WTC11 (cell line): ENCODE measurements at places on chromosomes 11 and 22. TPM values are rescaled to one million over a fixed set of nuclear protein-coding genes. Genes with fewer than 3 reads are reported as not detected.

DNA sequence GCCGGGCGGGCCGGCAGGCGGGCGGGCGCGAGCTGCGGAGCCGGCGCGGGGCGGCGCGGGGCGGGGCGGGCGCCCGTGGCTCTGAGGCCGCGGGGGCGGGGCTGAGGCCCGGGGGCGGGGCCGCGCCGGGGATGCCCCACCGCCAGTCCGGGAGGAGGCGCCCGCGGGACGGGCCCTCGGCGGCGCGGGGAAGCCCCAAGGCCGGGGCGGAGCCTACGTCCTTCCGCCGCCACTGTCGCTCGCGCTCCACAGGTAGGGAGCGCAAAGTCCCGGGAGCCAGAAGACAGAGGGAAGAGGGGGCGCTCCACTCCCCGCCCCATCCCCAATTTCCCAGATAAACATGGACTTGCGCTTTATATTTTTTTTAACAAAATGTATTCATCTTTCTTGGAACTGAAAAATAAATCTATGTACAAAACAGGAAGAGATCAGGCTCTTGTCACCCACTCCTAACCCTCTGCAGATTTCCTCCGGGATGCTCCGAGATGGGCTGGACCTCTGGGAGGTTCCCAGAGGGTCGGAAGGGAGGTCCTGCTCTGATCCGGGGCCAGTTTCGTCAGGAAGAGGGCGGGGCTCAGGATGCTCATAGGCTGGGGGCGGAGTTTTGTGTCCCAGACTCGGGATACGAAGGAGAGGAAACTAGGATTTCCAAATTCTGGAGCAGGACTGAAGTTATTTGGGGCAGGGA, at the start of gene MAP4K2:
TSS of gene MAP4K2 (minus strand) at position 57 of the 688 bp plus-strand sequence. CDS start 65 bp downstream, outside the sequence.
- H3K36me3 ChIP-seq = peaks cover 14% of the 10 kb centered on the region; the same call in 1 of the 2 replicates
- peak; percentile 90 for DNase-seq
- no peaks in the 10 kb centered on the region for H3K27me3 ChIP-seq

DNA sequence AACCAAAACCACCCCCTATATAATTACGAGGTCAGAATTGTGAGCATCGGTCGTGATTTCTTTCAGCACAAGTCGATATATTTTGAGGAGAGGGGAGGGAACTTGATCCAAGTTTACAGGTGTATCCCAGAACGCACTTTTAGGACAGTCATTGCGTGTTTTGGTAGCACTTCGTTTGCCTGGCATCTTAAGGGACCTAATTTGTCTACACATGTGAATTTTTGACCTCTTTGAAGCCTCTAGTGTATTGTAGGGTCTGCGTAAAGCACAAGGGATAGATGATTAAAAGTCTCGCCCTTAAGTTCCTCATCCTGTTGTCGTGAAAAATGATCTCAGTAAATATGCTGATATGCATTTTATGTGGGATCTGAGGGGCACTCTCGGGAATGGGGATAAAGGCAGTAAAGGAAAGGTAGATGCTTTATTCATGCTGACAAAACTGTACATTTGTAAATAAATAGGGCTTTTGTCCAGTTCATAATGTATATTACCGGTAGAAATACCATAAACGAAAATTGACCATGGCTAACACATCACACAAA, 632 bp upstream of the CCDC34 start:
- peaks cover 28% of the 10 kb centered on the region for H3K4me1 ChIP-seq
- peak overlapping the region; percentile 83 for H3K4me3 ChIP-seq
- H3K36me3 ChIP-seq = peaks cover 4% of the 10 kb centered on the region
- H3K27ac ChIP-seq = peak overlapping the region; percentile 11
- DNase-seq = no peak

DNA sequence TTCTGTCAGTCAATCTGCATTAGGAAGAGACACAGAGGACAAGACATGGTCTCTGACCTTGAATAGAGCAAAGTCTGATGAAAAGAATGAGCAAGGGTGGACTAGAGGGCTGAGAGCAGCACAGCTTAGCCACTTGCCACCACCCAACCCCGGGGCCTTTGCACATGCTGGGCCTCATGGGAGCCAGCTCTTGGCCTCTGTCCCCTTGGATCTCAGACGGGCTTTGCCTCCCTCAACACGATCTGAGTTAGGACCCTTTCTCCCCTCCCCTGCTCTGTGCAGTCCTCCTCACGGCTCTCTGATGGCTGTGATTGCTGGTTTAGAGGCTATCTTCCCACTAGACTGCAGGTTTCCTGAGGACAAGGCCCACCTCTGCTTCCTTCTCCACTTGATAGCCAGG, 131.6 kb upstream of the B3GAT1 start:
- H3K4me1 ChIP-seq = peaks cover 17% of the 10 kb centered on the region
- no peak overlapping the region for H3K27ac ChIP-seq
- H3K4me3 ChIP-seq = no peak overlapping the region
- no peaks in the 10 kb centered on the region for H3K27me3 ChIP-seq
- peaks cover 4% of the 10 kb centered on the region; the same call in 1 of the 2 replicates for H3K36me3 ChIP-seq

- H3K27me3 ChIP-seq = no peaks in the 10 kb centered on the region
- no peak for DNase-seq
Measured at GRCh38 chr11:36417154-36417553, 92.9 kb downstream of the TRAF6 start.

DNA sequence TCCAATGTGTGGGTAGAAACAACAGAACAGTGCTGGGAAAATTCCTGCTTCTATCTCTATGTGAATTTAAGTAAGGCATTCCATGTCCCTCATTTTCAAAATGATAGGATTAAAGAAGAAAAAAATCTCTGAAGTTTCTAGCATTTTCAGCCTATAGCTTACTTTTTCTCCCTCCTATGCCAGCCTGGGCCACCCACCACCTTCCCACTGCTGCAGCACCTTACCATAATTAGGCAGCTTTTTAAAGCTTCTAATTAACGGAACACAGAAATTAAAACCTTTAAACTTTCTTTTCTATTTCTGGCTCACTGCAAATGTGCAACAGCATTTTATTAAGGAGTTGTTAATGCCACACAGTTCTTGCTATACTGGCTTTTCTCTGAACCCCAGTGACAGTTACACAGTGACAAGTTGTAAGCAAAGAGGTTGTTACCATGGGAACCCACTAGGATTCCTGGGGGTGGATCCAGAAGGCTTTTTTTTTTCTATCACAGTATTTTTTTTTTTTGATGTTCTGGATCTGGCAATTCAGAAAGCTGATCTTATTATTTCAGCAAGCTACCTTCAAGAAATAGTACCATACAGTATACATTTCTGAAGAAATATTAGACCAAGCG, 20.2 kb downstream of the CELF1 start:
- peaks cover 13% of the 10 kb centered on the region; the same call in 1 of the 2 replicates for H3K4me1 ChIP-seq
- no peaks in the 10 kb centered on the region for H3K27me3 ChIP-seq
- no peak overlapping the region for H3K4me3 ChIP-seq
- H3K36me3 ChIP-seq = peaks cover 3% of the 10 kb centered on the region; the same call in 1 of the 2 replicates
- DNase-seq = no peak

DNA sequence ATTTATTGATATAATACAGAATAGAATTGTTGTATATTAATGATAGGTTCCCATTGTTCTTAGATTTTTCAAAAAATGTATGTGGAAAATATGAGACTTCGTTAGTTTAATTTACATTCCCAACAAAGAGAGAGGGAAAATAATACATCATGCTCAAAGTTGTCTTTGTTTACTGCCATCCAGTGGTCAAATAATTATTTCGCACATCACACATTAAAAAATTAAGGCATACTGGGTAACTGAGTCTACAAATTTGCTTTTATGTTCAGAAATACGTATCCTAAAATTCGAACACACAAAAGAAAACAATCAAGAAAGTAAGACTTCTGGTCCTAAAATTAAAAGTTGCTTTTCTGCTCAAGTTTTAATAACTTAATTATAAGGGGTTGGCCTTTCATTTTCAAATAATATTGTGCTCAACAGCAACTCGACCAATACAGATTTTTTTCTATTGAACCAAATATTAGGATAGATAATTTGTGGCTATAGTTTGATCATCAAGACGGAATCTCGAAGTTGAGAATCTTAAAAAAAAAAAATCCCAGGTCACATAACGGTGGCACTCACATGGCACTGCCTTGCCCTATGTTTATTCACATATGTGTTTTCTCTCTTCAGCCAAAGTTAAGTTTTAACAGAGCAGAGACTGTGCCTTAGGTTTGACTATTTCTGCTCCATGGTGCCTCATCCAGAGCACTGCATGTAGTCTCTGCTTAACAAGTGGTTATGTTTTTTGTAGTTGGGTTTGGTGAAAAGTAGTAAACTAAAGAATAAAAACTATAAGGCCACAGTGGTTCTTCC, 12.3 kb downstream of the PDGFD start:
- H3K27ac ChIP-seq = no peak overlapping the region
- H3K27me3 ChIP-seq = no peaks in the 10 kb centered on the region
- peaks cover 12% of the 10 kb centered on the region for H3K4me1 ChIP-seq
- no peak for DNase-seq

- no peak overlapping the region for H3K4me3 ChIP-seq
- peak overlapping the region; percentile 17; the same call in 1 of the 2 replicates for H3K27ac ChIP-seq
- no peaks in the 10 kb centered on the region for H3K27me3 ChIP-seq
- H3K36me3 ChIP-seq = no peaks in the 10 kb centered on the region
- no peak for DNase-seq
Measured at GRCh38 chr11:116740741-116741140, 32.0 kb downstream of the BUD13 start.

DNA sequence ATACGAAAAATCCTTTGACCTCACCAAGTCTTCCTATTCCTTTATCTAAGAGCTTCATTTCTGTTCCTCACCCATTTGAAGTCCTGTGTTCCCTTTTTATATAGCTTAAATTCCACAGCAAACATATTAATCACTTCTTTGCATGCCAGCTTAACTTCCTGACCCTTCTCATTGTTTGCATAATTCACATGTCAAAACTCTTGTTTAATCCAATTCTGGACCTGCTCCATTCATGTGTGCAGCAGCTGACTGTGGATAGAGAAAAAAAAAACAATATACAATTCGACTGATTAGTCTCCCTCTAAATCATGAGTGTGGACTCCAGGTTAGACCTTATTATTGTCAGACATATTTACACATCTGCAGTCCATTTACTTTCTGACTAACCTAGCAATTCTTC, 991.2 kb upstream of the TENM4 start:
- no peak overlapping the region for H3K4me3 ChIP-seq
- no peak overlapping the region for H3K27ac ChIP-seq
- no peaks in the 10 kb centered on the region for H3K36me3 ChIP-seq

Gene IGSF9B
- 52.7 to 57.1 TPM (median 55.2 TPM) in 3 replicates for total RNA-seq

Gene TAF1D
- 173 to 223 TPM (median 185 TPM) in 3 replicates for total RNA-seq

Gene SLC35E4
- total RNA-seq = 5.2 to 5.5 TPM (median 5.3 TPM) in 3 replicates

Gene CD3G
- 0.20 to 0.27 TPM (median 0.23 TPM) in 3 replicates for total RNA-seq
